ENCODE measurements at places on chromosomes 7 and 10.

- no peak for DNase-seq
Measured at GRCh38 chr7:72335561-72336381, 76.4 kb downstream of the CALN1 start.

DNA sequence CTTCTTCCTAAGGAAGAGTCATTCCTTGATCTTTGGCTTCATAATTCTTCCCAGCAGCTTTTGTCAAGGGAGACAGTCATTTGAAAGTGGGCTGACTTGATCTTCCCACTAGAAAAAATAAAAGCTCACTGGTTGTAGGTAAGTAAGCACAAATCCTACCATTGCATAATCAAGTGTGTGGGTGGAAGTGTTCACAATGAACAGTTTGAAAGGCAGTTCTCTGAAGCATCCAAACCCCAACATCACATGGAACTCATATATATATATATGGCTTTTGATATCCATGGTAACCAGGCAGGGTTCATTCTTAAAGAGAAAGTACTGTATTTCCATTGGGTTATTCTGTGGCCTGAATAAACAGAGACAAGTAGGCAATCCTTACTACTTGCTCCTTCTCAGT, 51.6 kb downstream of the ARMH3 start:
- DNase-seq = peak; percentile 36

DNA sequence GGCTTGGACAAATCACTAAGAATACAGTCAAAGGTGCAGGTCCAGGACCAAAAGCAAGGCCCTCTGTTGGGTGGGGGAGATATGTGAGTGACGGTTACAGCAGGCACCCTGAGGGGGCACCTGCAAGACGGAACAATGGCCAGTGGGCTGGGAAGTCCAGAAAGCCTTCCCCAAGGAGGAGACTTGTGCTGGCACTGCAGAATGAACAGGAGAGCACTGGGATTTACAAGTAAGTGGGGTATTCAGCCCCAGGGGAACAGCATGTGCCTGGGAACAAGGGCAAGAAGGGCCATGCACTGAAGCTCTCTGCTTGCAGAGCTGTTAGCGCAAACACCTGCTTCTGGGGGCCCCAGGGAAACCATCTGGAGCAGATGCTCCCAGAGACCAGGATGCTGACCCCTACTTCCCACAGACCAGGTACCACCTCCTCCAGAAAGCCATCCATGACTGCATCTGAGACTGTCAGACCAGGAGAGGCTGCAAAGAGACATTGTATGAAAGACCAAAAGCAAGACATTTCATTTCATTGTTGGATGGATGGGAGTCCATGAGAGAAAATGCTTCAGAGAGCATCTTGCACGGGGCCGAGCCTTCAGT, 24.6 kb upstream of the ZMIZ1 start:
- DNase-seq = no peak

DNA sequence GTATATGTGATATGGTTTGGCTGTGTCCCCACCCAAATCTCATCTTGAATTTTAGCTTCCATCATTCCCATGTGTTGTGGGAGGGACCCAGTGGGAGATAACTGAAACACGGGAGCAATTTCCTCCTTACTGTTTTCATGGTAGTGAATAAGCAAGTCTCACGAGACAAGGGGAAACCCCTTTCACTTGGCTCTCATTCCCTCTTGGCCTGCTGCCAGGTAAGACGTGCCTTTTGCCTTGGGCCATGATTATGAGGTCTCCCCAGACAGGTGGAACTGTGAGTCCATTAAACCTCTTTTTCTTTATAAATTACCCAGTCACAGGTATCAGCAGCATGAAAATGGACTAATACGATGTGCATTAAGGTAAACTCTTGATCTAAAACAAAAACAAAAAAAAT, 357.1 kb upstream of the AOAH start:
- DNase-seq = no peak

GRCh38 chr7:41148521-41148951, 554.4 kb downstream of the INHBA start:
- peak; percentile 89 for DNase-seq

DNA sequence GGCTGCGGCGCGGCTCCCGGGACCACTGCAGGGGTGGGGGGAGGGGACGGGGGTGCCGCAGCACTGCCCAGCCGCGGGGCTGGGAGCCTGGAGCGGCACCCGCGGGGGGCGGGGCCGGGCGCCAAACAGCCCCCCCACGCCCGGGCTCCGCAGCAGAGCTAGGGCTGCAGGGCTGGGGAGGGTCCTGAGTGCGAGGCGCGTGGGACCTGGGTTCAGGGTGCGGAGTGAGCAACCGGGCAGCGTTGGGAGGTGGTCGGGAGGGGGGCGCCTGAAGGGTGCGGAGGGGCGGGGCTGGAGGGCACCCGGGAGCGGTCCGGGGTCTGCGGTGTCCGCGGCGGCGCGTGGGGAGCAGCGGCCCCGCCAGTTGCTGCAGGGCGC, 528 bp downstream of the CAMK2G start:
- DNase-seq = no peak

DNA sequence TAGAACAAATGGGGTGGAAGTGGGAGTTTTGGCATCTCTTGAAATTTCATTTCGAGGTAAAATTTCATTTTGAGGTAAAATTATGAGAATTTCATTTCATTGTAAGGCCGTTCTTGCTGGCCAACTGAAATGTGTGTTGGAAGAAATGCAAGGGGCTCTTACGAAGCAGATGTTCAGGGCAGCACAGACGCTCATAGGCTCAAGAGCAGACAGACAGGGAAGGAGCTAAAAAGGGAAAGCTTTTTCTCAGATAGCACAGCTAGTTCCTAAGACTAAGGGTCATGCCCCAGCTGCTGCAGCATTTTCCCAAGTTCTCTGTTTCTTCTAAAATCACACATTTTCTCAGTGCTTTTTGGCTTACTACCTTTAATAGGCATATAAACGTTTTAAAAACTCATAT, 65.1 kb upstream of the SFMBT2 start:
- no peak for DNase-seq

DNA sequence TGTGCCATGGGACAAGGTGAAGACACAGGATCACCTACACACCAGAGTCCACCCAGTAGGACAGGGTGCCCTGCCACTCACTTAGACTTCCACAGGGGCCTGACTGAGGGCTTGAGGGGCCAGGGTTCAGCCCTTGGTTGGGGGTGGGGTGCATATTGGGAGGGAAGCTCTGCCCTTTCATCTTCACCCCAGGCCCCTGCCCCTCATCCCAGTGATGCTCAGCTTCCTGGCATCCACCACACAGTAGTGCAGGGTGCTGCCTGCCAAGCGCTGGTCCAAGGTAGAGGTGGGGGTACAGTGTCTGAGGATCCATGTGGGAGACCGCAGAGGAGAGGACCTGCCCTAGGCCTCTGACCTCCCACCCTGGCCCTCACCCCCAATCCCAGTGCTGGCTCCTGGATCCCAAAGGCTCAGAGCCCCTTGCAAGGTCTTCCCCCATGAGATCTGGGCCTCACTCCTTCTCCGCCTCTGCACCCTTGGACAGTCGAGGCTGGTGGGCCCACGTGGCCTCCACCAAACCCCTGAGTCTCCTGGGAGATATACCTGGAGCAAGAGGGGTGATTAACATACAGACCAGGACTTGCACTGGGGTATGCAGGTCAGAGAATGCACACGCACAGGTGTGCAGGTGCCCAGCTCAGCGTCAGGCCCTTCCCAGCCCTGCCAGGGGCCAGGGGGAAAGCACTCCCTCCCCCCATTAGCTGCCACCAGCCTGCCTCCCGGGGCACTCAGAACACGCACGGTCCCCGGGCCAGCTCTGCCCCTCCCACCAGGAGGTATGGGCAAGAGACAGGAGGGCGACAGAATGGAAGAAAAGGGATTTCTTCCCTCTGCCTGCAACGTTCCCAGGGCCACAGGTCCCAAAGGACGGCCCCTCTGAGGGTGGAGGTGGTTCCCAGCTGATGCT, 8.6 kb upstream of the IRF5 start:
- no peak for DNase-seq

- DNase-seq = peak; percentile 82
Measured at GRCh38 chr7:5997210-5997808, 11.5 kb downstream of the PMS2 start.

DNA sequence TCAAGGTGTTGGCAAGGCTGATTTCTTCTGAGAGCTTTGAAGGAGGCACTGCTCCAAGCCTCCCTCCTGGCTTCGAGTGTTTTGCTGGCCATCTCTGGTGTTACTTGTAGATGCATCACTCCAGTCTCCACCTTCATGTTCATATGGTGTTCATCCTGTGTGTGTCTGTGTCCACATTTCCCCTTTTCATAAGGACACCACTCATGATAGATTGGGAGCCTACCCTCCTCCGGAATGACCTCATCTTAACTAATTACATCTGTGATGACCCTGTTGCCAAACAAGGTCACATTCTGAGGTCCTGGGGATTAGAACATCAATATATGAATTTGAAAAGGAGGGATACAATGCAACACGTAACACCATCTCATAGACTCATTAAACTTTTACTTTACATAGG, 119.0 kb downstream of the CREB5 start:
- no peak for DNase-seq

DNA sequence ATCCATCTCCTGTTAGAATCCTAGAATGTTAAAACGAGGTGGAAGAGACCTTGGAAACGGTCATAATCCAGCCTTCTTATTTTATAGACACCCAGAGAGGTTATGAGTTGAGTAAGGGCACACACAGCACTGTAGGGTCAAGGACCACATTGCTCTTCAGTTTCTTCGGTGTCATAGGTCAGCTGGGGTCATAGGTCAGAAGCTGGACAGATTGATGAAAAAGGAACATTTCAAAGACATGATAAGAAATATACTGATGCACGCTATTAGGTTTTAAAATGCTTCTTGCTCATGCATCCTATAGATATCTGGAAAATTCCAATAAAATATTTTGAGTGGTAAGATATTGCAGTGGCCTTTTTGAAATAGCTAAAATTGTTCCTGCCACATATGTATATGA, 60.0 kb upstream of the BMS1 start:
- DNase-seq = no peak

GRCh38 chr7:123746055-123746454, 2.7 kb downstream of the WASL start:
- DNase-seq = peak; percentile 7

GRCh38 chr7:138377306-138377705, 82.8 kb upstream of the TRIM24 start:
- no peak for DNase-seq

GRCh38 chr10:78176320-78177317, 143.0 kb downstream of the RPS24 start:
- no peak for DNase-seq

DNA sequence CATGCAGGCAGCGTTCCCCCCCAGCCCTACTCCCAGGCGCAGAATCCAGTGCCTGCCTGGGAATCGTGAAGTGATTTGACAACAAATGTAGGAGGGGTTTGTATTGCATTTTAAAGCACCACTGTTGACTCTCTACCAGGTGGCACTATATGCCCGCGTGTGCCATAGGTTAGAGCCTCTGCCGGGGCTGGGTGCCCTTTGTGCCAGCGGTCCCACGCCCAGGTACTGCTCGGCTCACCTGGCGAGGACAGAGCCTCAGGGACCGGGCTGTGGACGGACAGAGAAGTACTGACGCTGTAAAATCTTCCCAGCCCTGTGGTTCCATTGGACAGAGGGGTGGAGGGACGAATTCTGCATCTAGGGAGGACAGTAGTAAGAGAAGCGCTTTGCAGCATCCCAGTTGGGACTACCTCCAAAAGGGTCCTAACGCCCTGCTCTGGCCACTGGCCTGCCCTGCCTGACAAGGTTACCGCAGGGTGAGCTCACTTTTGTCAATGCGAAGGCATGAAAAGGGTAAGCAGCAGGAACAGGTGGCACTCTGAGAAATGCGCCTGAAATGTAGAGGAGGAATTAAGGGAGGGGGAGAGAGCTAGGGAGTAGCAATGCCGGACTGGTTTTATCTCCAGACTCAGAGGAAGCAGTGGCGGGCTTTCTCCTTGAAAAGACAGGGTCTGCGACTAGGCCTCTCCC, 788 bp upstream of the CACNA2D1 start:
- no peak for DNase-seq

GRCh38 chr7:32941681-32942414, 15.4 kb upstream of the FKBP9 start:
- no peak for DNase-seq

GRCh38 chr10:124470544-124471434, 9.2 kb downstream of the LHPP start:
- DNase-seq = no peak

- no peak for DNase-seq
Measured at GRCh38 chr7:12896316-12896715, 208.9 kb downstream of the ARL4A start.

DNA sequence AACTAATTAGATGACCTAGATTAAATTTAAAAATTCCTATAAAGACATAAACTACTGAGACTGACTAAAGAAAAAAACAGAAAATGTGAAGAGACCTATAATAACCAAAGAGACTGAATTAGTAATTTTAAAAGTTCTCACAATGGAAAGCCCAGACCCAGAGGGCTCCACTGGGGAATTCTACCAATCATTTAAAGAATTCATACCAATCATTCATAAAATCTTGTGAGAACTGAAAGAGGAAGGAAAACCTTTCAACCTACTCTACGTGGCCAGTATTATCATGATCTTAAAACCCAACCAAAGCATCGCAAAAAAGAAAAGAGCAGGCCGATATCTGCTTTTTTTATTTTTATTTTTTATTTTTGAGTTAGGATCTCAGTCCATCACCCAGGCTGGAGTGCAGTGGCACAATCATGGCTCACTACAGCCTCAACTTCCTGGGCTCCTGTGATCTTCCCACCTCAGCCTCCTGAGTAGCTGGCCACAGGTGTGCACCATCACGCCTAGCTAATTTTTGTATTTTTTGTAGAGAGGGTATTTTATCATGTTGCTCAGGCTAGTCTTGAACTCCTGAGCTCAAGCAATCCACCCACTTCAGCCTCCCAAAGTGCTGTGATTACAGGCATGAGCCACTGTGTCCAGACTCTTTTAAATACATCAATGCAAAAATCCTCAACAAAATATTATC, 48.6 kb downstream of the DGKI start:
- no peak for DNase-seq

DNA sequence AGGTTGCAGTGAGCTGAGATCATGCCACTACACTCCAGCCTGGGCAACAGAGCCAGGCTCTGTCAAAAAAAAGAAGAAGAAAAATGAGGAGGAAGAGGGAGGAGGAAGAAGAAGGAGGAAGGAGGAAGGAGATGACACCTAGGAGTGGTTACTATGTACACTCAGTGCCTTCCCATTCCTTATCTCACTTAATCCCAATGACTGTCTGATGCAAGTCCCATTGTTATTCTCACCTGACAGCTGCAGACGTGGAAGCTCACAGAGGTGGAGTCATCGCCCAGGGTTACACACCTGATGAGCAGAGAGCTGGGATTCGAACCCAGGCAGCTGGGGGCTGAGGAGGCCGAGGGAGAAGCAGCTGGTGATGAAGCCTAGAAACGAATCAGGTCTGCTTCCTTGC, 258.8 kb downstream of the SNX10 start:
- no peak for DNase-seq

- peak; percentile 96 for DNase-seq
Measured at GRCh38 chr10:73586583-73586984, 4.6 kb downstream of the USP54 start.

Measured in fibroblast of the aortic adventitia (primary cell).